ENCODE measurements at places on chromosomes 5 and 9. TPM values are rescaled to one million over a fixed set of nuclear protein-coding genes. Genes with fewer than 3 reads are reported as not detected.
A peak's percentile ranks its signal among the peaks of the same experiment; 100 is the strongest.

DNA sequence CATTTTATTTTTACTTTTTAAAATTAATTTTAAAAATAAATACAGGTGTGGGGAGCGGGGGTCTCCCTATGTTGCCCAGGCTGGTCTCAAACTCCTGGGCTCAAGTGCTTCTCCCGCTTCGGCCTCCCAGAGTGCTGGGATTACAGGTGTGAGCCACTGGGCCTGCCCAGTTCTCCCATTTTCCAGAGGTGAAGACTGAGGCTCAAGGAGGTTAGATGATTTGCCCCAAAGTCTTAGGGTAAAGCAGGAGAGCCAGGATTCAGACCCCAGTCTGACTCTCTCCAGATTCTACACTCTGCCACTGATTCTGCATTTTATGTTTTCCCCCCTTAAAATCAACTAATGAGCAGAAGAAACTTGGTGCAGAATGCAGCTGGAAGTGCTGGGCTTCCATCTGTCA lies 36.9 kb downstream of the CFAP77 start:
- DNase-seq = no peak

DNA sequence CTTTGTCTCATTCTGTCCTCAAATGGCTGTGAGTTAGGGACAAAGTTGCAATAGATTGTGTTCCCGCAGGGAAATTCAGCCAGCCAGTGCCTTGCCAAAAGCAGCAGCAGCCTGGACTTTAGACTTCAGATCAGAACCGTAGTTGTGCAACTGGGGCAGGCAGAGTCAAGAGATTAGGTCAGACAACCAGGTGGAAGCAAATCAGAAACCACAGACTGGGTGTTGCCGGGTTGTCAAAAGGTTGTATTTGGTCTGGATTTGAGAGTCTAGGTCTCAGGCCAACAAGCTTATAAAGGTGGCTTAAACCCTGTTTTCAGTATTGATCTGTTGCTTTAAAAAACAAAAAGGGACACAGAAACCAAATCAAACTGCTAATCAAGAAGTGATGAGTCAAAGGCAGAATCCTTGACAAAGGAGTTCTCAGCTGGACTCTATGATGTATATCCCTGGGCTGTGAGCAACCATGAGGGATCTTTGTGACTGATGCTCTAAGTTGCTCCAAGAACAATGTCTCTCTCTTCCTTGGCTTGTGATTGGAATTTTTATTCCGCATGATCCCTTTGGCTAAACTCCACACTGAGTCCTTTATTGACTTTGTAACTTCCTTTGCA lies 20.9 kb downstream of the RFK start:
- peak; percentile 68 for DNase-seq

GRCh38 chr5:51632793-51633192 lies 249.5 kb downstream of the ISL1 start:
- no peak for DNase-seq

- peak; percentile 47 for DNase-seq
Measured at GRCh38 chr9:134553061-134553891, 88.3 kb upstream of the COL5A1 start.

DNA sequence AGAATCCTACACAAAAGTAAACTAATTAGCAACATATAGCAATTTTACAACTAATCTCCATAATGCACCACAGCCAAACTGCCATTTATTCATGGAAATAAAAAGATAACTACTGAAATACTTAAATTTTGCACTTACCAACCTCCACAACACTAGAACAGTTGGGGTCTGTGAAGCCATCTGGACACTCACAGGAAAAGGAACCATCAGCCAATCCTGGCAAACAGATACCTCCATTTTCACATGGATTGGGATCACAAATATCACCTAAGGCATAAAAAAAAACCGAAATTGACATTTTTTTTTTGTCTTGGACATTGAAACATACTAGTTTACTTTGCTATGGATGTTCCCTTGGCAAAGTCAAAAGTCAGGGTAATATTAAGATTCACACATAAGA lies 130.7 kb downstream of the EDIL3 start:
- DNase-seq = no peak

DNA sequence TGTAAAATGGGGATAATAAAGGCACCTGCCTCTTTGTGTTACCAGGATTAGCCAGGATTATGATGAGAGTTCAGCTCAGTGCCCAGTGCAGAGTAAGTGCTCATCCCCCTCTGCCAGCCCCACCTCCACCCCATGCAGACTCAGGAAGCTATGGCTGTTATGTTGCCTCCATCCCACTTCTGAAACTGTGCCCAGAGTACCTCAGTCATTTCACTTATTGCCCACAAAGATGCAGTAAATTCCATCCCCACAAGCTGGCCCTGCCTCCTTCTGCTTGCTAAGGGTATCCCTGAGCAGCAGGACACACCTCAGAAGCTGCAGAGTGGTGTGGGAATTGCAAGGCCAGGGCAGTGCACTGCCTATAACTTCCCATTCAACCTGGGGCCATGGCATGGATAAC lies 415.1 kb downstream of the SPOCK1 start:
- DNase-seq = no peak

GRCh38 chr9:99867968-99868367 lies 38.5 kb upstream of the STX17 start:
- DNase-seq = no peak

DNA sequence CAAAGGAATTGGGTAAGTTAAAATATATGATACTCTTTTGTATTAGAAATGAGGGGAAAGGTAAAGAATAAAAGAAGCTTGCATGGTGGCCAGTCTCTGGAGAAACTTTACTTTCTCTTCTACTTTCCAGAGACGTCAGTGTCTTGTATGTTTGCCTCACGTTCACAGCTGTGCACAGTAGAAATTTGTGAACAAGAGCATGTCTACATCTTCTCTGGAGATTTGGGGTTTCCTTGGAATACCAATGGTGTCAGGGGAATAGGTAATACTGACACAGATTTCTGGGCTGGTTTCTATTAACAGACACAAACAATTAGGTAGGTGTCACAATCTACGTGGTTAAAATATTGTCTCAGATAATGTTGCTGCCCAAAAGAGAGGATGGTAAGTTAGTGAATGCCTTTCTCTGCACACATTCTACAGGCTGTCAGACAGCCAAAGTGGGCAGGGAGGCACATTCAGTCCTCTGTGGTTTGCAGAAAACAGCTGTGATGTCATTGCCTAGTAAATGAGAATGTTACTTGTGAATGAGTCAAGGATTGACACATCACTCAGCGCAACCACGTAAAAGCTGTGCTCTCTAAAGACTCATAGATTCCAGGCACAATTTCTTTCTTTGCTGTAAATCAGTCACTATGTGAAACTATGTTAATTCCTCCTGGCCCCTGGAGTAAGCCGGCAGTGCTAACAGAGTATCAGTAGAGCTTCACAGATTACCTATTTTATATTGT lies 397.1 kb downstream of the MAN2A1 start:
- DNase-seq = no peak

DNA sequence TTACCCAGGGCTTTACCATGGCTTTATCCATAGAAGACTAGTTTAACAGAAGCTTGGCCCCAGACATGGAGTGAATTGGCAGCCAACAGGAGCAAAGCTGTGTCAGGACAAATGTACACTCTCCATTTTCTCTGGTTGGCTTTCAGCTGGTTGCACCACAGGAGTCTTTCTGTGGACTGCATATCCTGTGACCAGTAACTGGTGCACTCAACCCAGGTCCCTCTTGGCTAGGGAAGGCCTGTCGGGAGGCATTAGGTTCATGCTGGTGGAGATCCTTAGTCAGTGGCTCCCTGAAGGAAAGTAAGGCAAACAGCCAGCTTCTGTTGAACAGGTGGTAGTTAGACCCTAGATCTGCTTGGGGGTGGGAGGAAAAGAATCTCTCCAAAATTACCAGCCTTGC lies 146.9 kb upstream of the TLX3 start:
- no peak for DNase-seq

Gene DEPDC1B
- total RNA-seq = 0.27 TPM

Gene OTP
- total RNA-seq = not detected

Gene AGXT2
- total RNA-seq = not detected

Gene GHR
- 12.8 TPM for total RNA-seq

Gene ISL1
- not detected for total RNA-seq

Measured in Right ventricle myocardium superior (tissue), 1 donor.